Activated CD4-positive, alpha-beta T cell treated with anti-CD3 and anti-CD28 coated beads, Interleukin-2, amount 50 U/mL, for 48 hours (primary cell): ENCODE measurements at places on chromosomes 2 and 18.

GRCh38 chr18:31373641-31374040 lies 2.9 kb upstream of the DSG4 start:
- DNase-seq: no peak

GRCh38 chr18:28115149-28115550 lies 61.8 kb downstream of the CDH2 start:
- DNase-seq: no peak

GRCh38 chr18:25990473-25990872 lies 99.9 kb downstream of the SS18 start:
- no peak for DNase-seq

GRCh38 chr2:184923751-184924150 lies 325.4 kb downstream of the ZNF804A start:
- DNase-seq: no peak

GRCh38 chr2:118954297-118955060 lies 12.5 kb downstream of the MARCO start:
- no peak for DNase-seq

DNA sequence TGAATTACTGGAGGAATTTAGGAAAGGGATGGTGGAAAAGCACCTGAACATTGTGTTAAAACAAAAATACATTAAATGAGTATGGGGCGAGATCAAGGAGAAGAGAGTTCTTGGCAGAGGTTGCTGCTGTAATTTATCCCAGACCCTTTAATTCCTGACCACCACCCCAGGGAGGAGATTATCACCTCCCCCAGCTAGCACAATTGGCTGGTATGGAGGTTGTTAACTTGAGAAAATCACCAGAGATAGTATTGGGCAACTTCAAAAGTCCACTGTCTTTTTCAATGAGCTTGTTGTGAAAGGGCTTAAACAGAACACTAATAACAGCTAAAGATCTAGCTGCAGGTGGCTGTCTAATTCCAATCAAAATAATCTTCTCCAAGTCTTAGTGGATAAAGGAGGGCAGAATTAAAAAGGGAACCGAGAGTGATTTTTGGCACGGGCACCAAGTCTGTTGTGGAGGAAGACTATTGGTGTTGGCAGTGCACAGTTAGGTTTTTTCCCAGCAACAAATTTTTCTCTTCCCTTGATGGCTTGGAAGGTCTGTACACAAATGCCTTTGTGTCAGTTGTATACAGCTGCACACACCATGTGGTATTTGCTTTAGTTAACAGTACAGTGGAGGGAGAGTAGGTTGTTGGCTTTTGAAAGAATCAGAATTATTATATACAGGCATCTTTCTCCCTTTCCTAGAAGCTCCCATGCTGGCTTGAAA lies 289.5 kb downstream of the SLC4A3 start:
- no peak for DNase-seq

GRCh38 chr18:58522132-58522531 lies 106.8 kb downstream of the ALPK2 start:
- no peak for DNase-seq

GRCh38 chr2:15652801-15653200 lies 61.1 kb downstream of the DDX1 start:
- DNase-seq: no peak

DNA sequence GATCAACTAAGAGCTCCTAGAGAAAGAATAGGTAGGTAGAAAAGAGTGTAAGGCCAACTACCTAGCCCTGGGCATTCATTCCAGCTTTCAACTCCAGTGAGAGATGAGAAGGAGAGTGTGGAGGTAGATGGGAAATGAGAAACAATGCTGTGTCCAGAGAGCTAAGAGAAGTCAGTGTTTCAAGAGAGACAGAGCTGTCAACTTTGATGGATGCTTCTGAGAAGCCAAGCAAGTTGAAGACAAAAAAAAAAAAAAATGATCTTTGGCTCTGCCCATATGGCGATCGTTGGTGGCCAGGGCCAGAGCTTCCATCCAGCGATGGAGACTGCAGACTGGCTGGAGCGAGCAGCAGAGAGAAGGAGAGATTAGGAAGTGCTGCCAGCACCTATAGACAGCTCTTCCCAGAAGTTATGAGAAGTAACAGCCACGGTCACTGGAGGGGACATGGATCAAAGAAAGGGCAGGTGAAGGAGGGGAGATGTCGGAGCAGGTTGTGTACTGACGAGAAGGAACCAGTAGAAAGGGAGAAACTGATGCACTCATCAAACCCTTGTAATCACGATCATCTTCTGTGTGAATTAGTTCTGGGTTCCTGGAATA lies 112.4 kb upstream of the PPP1CB start:
- DNase-seq: no peak

DNA sequence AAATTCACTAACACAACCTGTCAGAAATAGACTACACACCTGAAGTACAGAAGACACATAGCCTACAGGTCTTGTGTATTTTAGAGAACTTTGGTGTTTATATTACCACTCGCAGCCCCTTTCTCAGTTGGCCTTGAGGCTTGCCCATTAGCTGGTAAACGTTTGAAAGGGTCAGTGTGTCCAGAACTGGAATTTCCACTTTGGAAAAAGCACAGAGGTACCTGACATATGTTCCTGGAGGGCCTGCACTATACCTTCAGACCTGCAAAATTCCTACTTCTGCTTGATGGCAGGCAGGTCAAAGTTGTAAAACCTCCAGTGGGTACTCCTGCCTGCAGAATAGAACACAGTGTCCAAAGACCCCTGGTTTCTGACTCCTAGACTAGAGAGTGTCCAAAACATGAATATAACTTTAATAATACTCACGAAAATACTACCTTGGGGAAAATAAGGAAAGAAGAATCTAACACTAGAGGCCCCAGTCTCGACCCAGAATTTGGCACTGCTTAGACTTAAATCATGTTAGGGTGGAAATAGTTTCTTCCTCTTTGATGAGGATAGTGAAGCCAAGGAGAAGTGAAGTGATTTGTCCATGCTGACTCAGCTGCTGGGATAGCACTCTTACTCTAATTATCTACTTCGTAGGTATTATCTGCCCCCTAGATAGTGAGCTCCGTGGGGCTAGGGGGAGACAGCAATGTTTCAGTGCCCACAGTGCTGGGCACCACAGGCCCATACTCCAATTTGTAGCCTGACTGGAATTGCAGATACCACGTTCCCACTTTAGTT lies 2.8 kb downstream of the KCTD1 start:
- no peak for DNase-seq

GRCh38 chr2:132789066-132789465 lies 119.1 kb upstream of the LYPD1 start:
- DNase-seq: no peak

DNA sequence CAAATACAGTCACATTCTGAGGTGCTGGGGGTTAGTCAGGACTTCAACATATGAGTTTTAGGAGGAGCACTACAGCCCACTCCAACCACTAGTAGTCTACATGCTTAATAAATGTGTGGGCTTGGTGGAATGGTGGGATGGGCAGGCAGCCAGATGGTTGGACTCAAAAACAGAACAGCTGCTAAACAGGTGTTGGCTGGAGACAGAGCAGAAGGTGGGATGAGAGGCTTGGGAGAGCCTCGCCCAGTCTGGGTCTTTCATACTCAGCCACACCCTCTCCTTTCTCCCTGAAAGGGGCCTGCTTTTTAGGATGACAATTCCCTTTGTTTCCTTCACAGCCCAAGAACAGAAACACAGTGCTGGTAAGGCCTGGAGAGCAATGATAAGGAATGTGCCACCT lies 143.9 kb upstream of the KLHL29 start:
- no peak for DNase-seq

GRCh38 chr2:52473526-52473925 lies 1294.1 kb upstream of the CHAC2 start:
- DNase-seq: no peak
